ENCODE measurements at places on chromosomes 1 and 21.

DNA sequence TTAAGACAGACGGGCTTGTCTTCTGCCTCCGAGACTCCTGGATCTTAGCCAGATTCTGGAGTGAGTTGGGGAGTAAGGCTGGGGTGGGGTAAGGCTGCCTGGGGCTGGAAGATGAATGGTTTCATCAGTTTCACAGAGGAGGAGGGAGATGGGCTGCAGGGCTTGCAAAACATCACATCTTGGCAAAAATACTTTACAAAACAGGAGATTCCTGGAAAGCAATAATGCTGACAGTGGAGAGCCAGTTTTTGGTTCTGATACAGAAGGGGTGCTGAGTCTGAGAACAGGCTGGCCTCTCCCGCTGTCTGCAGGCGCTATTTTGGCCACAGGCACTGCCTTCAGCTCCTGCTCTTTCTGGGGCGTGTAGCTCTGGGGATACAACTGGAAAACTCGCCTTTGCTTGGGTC lies 83.4 kb upstream of the KCNE2 start:
- no peak for DNase-seq

- no peak for DNase-seq
These were observed 26.4 kb upstream of the ROR1 start for GRCh38 chr1:63747445-63747844.

DNA sequence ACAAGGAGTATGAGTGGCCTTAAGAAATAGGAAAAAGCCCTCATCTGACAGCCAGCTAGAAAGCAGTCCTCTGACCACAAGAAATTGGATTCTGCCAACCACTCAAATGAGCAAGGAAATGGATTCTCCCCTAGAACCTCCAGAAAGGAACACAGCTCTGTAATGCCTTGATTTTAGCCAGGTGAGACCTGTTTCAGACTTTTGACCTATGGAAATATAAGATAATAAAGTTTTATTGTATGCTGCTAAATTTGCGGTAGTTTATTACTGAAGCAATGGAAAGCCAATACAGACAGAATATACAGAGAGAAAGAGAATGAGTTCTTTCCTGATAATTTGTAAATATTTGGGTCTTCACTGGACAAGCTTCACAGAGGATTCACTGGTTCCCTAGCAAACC lies 28.8 kb upstream of the SELE start:
- DNase-seq = no peak

- DNase-seq = no peak
These were observed 35.8 kb downstream of the IER5 start for GRCh38 chr1:181124291-181124751.

- DNase-seq = no peak
These were observed 110.2 kb upstream of the IVNS1ABP start for GRCh38 chr1:185427264-185427663.

DNA sequence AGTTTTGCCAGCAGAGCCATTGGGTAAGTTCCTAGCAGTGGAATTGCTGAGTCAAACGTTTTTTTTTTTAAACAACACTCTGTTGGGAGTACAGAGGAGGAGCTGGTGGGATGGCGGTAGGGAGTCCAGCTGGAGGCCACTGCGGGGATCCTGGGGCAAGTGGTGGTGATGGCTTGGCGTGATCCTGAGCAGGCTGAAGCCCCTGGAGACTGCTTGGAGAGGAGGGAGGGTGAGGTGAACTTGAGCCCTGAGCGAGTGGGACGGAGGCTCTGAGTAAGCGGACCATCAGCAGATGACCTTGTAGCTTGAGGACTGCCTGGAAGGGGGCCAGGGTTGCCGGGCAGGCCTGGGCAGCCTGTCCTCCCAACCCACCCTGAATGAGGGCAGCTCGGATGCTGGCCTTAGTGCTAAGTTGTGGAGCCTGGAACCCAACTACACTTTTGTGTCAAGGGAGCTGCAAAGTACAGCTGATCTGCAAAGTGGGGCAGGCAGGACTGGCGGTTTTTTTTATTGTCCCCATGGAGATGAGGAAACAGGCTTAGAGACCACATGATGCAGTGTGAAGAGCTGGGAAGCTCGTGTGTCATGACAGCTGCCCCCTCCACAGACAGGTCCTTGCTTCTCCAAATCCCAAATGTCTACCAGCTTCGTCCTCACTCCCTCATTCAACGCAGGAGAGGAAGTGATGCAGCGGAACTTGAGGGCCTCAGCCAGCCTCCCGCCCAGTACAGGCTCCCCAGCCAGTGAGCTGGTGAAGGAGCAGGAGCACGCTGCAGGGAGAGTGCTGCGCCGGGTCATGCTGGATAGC lies 20.2 kb downstream of the MRPL37 start:
- DNase-seq = peak; percentile 29

GRCh38 chr21:40136571-40136970 lies 269.3 kb downstream of the PCP4 start:
- no peak for DNase-seq

GRCh38 chr1:8323706-8324105 lies 5.8 kb downstream of the SLC45A1 start:
- no peak for DNase-seq

GRCh38 chr1:187621951-187622350 lies 793.2 kb downstream of the PLA2G4A start:
- no peak for DNase-seq

GRCh38 chr1:230706020-230706699 lies 7.8 kb downstream of the AGT start:
- DNase-seq = no peak

- no peak for DNase-seq
These were observed 172.7 kb downstream of the PATJ start for GRCh38 chr1:61914823-61915482.

DNA sequence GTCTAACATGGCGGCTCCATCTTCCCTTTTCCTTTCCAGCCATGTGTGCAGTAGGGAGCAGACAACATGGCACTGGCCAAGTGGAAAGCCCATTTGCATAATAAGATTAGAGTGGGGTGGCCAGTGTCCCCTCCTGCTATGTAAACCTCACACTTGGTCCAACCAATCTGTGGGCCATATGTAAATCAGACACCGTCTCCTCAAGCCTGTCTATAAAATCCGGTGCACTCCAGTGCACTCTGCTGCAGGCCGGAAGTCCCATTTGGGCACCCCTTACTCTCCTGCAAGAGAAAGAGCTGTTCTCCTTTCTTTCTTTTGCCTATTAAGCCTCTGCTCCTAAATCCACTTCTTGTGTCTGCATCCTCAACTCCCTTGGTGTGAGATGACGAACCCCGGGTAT lies 44.1 kb downstream of the OLFML3 start:
- DNase-seq = no peak

GRCh38 chr1:208122612-208123358 lies 121.4 kb downstream of the PLXNA2 start:
- DNase-seq = no peak

DNA sequence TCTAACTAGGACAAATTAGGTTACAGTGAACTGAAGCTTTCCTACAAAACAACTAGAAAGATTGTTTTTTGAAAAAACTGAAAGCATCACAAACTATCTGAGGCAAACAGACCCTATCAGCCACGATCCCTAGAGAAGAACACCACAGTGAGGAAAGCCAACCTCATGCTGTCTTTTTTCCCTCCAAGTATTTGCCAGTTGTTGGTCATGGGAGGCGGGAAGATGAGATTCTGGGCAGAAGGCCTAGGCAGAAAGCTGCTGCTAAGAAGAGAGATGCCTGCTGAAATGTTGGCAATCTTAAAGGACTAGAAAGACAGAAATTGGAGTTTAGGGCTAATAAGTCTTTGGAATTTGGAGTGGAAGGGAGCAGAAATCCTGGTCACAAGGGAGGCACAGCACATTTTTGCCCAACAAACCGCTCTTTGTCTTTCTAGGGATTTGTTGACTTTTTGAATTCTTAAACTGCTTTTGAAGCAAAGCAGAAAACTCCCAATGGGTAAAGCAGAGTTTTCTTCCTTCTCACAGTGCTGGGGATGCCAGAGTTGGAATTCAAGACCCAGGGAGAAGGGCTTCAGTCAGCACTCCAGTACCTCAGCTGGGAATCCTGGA lies 83.9 kb downstream of the MT1HL1 start:
- no peak for DNase-seq

DNA sequence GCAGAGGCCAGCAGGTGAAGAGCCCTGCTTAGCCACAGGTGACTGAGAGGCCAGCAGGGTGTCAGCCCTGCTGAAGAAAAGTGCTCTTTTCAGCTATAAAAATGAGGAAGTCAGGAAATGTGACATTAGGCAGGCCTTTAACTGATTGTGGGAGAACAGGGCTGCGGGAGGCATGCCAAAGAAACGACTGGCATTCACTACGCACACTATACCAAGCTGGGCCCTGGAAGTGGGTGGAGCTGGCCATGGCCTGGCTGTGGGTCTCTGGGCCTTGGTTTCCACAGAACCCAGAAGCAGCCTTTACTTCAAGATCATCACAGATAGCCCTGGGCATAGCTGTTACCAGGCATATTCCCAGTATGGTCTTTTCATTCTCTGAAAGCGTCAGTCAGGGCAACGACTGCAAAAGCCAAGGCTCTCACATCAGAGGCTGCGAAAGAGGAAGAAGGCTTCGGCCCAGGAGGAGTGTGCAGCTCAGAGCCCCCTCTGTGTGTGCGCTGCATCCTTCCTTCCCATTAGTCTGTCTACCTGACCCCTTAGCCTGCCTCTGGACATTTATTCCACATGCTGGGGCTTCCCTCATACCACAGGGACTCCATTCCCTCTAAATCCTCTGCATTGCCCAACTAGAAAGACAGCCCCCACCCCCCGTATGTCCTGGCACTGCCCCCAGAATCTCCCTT lies 14.3 kb downstream of the SLC2A1 start:
- no peak for DNase-seq

- no peak for DNase-seq
These were observed 173.4 kb upstream of the RUNX1 start for GRCh38 chr21:35222541-35222941.

DNA sequence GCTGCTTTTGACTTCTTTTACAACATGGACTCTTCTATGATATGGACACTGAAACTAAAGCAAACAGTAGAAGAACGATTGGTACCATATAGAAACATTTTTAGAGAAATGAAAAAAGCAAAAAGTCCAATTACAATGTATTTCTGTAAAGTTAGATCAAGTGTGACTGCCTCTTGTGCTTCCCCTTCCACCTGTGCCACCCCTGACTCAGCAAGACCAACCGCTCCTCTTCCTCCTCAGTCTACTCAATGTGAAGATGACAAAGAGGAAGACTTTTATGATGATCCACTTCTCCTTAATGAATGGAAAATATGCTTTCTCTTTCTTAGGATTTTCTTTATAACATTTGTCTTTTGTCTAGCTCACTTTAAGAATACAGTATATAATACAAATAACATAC lies 66.9 kb downstream of the PHTF1 start:
- DNase-seq = peak; percentile 9

DNA sequence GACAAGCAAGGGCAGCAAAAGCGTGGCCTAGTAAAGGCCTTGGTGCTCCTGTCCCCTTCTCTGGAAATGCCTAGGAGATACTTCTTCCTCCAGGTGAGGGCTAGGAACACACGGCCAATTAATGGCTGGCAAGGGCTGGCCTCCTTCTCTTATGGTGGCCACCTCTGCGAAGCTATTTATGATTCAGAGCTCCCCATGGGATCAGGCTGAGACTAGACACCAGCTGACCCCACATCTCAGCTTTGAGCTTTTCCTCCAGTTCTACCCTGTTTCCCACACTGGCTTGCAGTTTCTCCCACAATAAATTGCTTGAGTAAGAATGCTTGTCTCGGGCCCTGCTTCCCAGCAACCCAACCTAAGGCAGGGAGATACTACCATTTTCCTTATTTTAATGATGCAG lies 53.7 kb downstream of the CAMK2N1 start:
- DNase-seq = no peak

- DNase-seq = no peak
These were observed 38.9 kb downstream of the NOS1AP start for GRCh38 chr1:162108426-162108825.

DNA sequence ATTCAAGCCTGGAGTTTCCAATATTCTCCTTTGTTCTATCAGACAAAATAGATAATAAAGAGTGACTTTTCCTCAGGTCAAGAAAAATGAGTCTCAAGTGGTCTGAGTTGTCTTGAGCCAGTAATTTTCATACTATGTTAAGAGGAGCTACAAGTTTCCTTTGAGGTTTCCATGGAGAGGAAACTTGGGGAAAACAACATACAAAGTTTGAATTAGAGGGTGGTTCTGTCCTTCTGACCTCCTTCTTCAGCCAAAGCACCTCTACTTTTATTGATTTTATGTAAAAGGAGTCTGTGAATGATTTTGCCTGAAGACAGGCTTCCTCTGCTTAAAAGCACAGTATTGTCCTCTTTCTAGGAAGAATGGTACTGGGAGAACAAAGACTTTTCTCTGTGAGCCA lies 497.2 kb upstream of the PKN2 start:
- DNase-seq = no peak

- no peak for DNase-seq
These were observed 58.4 kb downstream of the OVGP1 start for GRCh38 chr1:111369177-111369576.

GRCh38 chr1:147669469-147670318 lies 630 bp downstream of the ACP6 start:
- DNase-seq = peak; percentile 47

DNA sequence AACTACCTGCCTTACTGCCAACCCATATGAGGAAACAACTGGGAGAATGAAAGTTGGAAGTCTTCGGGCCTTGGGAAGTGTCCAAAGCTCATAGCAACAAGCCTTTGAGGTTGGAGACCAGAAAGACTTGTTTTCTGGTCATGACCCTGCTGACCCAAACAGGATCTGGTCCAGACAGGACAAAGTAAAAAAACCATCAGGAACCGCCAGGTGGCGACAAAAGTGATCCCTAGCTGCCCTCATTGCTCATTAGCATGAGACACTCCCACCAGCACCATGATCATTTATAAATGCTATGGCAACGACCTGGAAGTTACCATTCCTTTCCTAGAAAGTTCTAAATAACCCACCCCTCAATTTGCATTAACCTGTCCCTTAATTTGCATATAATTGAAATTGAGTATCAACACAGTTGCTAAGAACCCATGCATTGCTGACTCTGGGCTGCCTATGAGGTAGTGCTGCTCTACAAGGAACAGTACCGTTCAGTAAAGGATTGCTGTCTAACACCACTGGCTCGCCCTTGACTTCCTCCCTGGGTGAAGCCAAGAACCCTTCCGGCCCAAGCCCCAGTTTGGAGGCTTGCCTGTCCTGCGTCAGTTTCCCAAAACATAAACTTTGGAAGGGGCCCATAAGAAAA lies 89.0 kb downstream of the URB2 start:
- peak; percentile 53 for DNase-seq

GRCh38 chr1:76065270-76065669 lies 9.3 kb upstream of the ST6GALNAC3 start:
- no peak for DNase-seq
